ENCODE measurements at places on chromosomes 16 and 17. TPM values are rescaled to one million over a fixed set of nuclear protein-coding genes. Genes with fewer than 3 reads are reported as not detected.

Gene RNF43
- total RNA-seq = 2.2 TPM

DNA sequence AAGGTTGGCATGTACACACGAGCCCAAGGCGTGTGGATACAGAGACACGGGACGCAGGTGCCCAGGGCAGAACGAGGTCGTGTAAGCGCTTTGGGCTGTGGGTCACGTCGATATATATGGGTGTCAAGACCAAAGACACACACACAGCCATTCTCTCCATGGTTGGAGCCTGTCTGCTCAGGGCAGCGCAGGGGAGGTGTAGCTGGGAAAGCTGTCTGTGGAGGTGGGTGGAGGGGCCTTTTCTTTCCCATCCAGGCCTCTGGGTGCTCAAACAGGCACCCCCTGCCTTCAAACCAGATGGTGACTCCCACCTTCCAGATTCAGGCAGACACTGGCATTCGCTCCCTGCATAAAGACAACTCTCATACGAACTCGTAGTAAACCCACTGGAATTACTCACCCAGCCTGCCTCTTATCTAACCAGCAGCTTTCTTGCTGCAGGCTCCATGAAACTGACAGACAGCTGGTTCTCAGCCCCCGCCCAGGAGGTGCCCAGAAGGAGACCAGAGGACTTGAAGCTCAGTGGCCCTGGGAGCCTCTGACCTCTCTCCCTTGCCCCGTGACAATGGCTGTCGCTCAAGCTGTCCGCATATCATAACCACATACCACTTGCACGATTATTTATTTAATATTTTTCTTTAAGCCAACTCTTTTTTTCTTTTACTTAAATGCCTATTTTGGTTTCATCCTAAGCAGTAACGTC lies 237.1 kb downstream of the KATNIP start:
- no peak for DNase-seq

- DNase-seq = no peak
Observed at GRCh38 chr17:71413935-71414334, 706.9 kb upstream of the SOX9 start.

Gene BAIAP2
- total RNA-seq = 22.7 TPM

GRCh38 chr17:32120141-32120540 lies 22.2 kb upstream of the RHOT1 start:
- no peak for DNase-seq

GRCh38 chr16:87094556-87094865 lies 222.7 kb downstream of the C16orf95 start:
- no peak for DNase-seq

GRCh38 chr17:68675723-68676122 lies 74.6 kb upstream of the FAM20A start:
- no peak for DNase-seq

Gene IL21R
- 2.6 TPM for total RNA-seq

Gene NXPH3
- 4.7 TPM for total RNA-seq

GRCh38 chr17:3260600-3260999 lies 37.6 kb downstream of the OR3A1 start:
- DNase-seq = no peak

GRCh38 chr17:2058586-2059546 lies 4.0 kb downstream of the HIC1 start:
- DNase-seq = peak; percentile 82
